ENCODE measurements at places on chromosomes 7 and 10.

DNA sequence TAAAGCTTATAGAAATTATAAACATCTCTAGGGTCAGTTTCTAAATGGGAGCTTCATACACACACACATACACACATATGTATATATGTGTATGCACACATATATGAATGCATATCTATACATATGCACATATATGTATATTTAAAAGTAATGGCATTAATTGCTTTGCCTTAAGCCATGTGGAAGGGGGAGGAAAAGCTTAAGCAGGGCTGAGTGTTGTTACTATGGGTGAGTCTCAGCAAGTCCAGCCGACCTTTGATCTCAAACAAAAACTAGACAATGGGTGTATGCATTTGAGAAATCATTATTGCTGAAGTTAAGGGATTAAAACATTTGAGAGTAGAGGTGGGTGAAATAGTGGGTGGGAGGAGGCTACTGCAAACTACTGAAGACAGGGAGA lies 546.7 kb downstream of the MAGI2 start:
- no peak for DNase-seq

GRCh38 chr7:100606313-100606712 lies 4.2 kb downstream of the PCOLCE start:
- no peak for DNase-seq

DNA sequence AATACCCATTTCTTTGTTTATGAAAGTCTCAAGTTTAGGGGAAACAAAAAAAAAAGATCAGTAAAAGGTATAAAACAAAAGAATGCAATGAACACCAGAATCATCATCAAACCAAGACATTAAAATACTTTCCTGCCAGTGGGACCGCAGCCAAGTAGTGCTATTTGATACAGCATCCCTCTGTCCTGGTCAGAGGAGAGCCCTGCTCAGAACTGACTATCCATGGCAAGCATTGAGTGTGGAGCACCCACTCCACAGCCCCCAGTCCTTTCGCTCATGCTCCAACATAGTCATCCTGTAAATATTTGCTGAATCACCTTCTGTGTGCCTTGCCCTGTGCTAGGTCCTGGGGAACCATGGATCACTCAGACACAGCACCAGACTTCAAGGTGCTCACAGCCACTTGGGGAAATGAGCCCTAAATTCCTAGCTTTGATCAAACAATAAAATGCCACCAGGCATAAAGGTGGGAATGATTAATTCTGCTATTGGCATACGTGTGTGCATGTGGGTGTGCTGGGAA lies 213.6 kb upstream of the TBX20 start:
- DNase-seq = no peak

- no peak for DNase-seq
Observed at GRCh38 chr7:21526007-21526406, 16.8 kb upstream of the DNAH11 start.

DNA sequence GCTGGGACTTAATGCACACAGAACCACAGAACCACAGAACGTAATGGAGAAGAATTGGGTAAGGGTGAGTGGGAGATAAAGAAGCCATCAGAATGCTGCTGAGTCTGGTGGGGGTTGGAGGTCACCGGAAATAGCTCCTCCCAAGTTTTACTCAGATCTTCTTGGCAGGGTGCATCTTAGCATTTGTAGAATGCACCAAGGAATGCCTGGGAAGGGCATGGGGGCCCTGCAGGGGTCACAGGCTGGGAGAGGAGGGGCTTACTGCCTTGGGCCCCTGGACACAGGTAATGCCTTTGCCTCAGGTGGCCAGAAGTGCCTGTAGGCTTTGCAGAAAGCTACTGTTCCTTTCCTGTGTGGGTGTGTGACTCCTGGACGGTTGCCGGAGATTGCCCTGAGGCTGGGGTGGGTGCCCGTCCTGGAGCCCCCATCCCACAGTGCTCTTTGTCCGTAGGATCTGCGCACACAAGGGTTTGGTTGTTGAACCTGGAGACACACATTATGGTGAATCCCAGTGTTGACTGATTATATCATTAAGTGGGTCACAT lies 55.1 kb downstream of the MGMT start:
- no peak for DNase-seq

GRCh38 chr7:36626111-36626510 lies 98.2 kb downstream of the AOAH start:
- DNase-seq = no peak

- peak; percentile 60 for DNase-seq
Observed at GRCh38 chr7:127392182-127392565, 334 bp downstream of the ZNF800 start.

DNA sequence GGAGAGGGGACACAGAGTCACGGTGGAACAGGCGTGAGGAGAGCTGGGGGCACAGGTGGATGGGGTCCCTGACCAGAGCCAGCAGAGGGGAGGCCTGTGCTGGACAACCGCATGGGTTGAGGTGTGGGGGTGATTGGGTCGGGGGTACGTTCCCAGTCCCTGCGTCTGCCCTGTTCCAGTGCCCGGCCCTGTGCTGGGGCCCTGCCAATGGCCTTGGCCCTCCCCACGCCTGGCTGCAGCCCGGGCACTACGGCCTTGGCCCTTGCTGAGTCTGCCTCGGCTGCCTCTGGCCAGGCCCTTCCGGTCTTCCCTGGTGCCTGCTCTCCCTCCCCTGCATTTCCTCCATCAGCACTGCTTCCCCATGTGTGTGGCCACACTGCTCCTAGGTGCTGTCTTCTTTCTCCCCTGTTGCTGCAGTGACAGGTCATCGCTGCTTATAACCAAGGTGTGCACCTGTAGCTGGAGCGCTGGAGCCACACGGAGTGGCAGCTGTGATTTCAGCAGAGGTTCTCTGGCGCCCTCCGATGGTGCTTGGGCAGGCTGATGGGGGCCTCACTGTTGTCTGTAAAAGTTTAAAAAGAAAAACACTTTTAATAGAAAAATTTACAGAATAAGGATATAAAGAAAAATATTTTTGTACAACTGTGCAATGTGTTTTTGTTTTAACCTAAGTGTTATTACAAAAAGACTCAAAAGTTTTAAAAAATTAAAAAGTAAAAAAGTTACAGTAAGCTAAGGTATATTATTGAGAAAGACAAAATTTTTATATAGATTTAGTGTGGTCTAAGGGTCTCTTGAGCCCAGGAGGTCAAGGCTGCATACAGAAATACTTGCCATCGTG lies 45.2 kb upstream of the BHLHA15 start:
- DNase-seq = peak; percentile 36

DNA sequence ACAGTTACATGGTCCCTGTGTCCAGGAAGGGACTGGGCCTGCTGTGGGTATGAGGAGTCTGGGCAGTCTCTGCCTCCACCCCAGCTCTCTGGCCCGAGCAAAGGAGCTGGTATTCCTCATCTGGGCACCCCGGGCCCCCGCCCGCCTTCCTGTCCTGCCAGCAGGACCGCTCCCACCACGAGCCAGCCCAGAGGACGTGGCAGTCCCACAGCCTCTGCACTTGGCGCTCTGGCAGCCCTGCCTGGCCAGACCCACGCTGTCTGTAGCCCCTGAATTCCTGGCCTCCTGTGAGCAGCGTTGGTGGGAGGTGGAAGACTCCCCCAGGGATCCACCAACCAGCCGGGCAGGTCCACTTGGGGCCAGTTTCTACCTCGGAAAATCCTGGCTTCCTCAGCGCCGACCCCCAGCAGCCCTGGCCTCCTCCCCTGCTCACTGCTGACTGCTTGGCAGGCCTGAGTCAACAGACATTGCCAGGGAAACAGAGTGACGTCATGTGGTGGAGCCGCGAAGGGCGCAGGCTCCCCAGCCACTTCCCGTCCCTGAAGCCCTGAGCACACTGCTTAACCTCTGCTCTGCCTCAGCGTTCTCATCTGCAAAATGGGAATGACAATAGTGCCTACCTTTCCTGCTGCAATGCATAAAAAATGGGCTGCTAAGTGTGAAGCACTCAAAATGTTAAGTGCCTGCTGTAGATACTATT lies 21.6 kb upstream of the LIMK1 start:
- no peak for DNase-seq

DNA sequence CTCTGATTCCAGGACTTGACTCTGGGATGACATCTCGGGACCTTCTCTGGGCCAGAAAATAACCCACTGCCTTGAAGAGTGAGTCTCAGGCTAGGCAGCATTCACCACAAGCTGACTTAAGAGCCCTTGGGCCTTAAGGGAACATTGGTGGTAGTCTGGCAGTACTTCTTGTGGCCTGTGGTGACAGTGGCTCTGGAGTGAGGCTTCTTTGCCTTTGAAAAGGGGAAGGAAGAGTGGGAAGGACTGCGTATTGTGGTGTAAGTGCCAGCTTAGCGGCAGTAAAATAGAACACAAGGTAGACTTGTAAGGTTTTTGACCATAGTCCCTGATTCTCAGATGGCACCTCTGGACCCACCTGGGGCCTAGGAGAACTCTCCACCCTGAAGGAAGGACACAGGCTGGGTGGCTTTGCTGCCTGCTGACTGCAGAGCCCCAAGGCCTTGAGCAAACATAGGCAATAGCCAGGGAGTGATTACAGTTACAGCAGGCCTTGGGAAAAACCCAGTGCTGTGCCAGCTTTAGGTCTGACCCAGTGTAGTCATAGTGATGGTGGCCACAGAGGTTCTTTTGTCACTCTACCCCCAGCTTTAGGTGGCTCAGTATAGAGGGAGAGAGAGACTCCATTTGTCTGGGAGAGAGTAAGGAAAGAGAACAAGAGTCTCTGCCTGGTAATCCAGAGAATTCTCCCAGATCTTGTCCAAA lies 483.9 kb downstream of the SH2D4B start:
- DNase-seq = no peak

DNA sequence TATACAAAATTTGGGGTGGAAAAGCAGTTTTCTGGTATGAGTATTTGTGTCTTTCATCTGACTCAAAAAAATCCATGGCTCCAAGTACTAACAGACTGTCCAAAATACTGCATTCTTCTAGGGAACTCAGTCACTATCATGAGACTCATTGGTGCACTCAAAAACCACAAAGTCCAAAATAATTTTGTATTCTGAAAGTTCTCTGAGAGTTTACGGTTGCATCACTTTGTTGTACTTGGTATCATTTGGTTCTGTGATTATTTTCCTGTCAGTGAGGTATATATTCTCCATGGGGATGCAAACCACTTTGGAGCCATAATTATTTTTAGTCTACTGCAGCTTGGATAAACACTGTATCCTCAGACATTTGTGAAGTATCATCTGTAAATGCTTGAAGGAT lies 28.0 kb upstream of the CABCOCO1 start:
- DNase-seq = no peak

- DNase-seq = no peak
Observed at GRCh38 chr10:688312-689120, 952 bp downstream of the DIP2C start.

GRCh38 chr10:112335111-112335867 lies 38.6 kb upstream of the ACSL5 start:
- DNase-seq = no peak

DNA sequence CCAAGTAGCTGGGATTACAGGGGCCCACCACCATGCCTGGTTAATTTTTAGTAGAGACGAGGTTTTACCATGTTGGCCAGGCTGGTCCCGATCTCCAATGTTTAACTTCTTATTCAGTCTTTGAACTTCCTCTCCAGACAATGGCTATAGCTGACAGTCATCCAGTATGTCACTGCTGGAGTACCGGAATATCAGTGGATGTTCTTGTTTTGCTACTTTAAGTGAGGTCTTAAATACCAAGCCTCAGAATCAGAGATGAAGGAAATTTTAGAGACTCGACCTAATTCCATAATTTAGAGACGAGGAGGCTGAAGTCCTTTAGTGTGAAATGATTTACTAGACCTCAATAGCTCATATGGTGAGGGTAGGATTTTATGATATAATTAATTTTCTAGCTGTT lies 294.8 kb upstream of the KLF6 start:
- DNase-seq = no peak

DNA sequence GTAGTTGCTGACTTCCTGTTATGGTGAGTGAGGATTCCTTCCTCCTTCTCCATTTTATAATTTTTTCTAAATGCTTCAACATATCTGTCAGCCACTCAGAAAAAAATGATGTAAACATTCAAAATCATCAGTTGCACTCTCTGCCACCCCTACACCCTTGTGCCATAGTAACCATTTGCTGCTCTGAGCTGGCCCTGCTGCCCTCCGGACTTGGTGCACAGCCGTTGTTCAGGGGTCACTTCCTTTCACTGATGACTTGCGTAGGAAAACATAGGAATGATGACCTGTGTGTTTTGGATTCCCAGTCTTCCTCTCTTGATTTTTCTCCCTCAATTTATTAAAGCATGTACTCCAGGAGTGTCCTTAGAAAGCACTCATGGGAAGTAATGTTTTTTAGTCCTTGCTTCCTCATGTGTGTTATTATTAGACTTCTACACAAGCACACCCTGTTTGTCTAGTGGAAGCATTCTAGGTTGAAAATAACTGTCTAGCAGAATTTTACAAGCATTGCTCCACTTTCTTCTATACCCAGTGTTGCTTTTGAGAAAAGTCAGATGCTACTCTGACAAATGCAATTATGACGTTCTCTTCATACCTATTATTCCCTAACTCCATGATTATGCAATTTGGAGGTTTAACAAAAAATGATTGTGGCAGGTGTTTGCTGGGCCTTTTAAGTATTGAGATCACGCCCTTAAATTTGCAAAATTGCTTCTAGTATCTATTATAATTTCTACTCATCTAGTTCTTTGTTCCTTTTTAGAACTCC lies 62.6 kb upstream of the MTPN start:
- DNase-seq = no peak

DNA sequence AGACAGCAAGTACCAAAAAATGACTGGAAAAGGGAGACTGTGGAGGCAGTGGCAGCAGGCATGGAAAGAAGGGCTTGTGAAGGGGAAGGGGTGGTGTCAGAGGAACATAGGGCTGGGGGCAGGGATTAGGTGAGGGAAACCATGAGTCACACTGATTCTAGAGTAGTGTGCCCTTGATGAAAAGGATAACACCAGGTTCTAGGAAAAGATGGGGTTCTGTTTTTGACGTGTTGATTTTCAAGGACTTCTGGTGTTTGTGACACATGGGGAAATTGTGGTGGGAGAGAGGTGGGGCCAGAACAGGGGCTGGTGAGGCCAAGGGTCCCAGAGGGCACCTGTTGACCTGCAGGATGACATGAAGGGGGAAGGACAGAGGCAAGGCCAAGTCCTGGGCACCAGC lies 57.1 kb downstream of the FIGNL1 start:
- DNase-seq = no peak

- no peak for DNase-seq
Observed at GRCh38 chr7:101535351-101535751, 93.7 kb downstream of the MYL10 start.

DNA sequence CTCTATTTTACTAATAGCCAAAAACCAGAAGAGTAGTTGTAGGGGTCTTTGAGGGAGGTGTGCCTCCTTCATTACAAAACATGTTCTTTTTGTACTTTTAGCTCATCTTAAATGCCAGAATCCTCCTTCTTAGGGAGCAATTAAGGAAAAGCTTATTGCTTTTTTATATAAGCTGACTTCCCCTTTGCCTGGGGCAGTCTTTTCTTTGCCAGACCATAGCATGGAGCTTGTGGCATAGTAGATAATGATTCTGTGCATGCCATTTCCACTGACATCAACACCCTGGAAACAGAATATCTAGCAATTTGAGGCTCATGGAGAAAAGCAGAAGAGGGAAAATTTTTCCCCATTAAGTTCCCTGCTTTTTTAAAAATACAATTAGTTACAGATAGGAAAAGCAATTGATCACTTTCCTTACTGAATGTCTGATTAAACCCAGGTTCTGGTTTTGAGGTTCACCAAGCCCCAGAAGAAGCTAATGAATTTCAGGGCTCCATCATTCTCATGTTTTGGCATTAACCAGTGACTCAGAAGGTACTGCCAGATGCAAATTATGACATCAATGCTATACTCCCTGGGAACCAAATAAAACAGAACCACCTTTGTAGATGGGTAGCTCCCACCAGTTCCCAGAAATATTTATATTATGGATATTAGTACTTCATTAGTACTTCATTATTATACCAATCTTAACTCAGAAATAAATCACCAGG lies 410.6 kb downstream of the KCNMA1 start:
- DNase-seq = no peak

- no peak for DNase-seq
Observed at GRCh38 chr7:74334030-74334429, 44.8 kb downstream of the CLIP2 start.
